ENCODE measurements at places on chromosomes 11 and 22.

GRCh38 chr22:46918197-46918596 lies 155.7 kb downstream of the TBC1D22A start:
- no peak for DNase-seq

DNA sequence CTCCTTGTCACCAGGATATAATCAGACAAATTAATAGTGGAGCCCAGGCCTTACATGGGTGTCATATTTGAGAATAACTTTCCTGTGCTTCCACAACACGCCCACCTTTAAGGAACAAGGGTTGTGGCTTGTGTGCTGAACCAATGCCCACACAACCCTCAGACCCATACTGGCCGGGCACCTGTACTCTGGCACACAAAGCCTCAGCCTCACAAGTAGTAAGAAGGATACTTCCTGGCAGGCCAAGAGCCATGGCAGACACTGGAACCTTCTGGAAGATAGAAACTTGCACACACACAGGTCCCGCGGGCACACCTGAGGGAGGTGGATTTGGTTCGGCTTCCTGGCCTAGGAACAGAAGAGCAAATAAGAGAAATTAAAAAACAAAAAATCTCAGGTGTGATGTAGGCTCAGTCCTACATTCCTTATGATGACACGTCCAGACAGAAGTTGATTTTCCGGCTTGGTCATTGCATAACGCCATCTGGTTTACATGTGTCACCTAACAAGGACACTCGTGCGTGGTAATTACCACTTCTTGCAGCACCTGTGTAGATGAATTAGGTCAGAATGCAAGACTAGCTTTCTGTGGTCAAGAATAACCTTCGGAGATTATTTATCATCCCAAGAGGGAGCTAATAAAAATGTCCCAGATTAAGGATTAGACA lies 5.8 kb upstream of the BRD1 start:
- no peak for DNase-seq

DNA sequence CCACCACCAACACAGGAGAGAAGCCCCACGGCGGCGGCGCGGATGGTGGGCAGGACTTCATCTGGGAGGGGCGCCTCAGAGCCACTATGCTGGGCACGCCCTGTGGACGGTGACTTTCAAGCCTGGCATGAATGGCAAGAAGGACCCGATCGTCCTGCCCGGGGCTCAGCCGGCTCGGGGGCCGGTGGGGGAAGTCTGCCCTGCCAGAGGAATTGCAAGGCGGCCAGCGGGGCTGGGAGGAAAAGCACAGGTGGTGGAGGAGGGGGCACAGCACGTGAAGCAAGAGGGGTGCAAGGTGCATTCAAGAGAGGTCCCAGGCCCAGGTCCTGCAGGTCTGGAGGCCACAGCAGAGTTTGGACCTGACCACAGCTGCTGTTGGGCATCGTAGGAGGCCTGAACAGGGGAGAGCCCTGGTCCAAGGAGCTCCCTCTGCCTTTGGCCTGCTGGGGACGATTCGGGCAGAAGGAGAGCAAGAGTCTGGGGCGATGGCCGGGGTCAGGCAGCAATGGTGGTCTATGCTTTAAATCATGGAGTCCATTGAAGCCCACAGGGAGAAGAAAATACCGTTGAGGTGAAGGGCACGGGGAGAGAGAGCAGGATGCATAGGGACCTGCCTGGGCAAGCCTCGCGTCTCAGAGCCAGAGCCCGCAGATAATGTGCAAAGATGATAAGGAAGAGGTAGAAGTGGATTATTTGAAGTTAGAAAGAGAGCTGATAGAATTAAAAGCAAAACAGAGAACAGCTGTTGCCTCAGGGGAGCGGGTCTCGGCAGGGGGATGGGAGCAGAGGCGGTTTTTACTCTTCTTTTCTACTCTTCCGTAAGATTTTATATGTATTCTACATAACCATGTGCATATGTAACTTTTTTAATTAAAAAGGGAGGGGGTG lies 82.6 kb upstream of the SHISAL1 start:
- DNase-seq = no peak

DNA sequence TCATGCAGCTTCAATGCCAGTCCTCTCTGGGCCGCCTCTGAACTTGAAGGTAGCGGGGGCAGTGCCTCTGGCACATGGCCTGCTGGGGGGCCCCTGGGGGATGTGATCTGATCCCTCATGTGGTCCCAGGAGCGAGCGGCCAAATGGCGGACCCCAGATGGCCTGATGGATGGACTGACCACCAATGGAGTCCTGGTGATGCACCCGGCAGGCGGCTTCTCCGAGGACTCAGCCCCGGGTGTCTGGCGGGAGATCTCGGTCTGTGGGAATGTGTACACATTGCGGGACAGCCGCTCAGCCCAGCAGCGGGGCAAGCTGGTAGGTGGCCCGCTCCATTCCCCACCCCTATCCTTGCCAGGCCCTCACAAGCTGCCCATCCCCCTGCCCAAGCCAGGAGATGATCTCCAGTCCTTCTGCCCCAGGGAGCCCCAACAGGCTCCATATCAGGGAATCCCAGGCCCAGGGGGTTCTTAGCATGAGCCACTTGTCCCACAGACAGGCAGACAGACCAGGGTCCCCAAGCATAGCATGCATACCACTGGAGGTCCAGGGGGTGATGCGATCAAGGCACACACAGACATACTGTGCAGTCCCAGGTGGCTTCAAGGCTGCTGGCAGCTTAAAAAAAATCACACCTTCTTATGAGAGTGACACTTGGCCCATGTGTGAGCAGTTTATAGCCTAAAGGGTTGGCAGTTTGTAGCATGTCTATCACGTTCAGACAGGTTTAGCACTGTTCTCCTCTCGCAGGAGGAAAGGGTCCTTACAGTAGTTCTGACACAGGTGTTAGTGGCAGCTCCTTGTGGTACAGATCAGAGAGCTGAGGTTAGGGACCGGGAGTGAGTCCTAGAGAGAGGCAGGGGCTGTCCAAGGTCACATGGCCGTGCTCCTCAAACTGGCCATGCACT lies 6.4 kb upstream of the DPP3 start:
- no peak for DNase-seq

DNA sequence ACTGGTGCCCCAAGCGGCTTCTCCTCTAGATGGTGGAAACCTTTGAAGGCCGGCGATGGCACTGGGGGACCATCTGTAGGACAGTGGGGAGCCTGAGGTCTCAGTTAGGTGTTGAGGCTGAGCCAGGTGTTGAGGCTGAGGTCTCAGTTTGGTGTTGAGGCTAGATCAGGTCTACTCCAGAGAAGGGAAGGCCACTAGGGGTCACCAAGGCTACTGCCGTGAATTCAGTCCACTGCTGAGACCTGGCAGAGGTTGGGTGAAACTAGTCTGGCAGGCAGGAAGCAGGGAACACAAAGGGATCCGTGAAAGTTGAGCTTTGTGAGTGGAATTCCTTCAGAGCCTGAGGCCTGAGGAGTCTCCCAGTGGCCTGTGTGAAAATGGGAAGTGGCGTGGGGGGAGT lies 123.8 kb upstream of the FGF3 start:
- peak; percentile 56 for DNase-seq

- no peak for DNase-seq
These were observed 5.0 kb downstream of the ASCL2 start for GRCh38 chr11:2265396-2265795.

- no peak for DNase-seq
These were observed 614 bp upstream of the ASCL2 start for GRCh38 chr11:2271077-2271326.

DNA sequence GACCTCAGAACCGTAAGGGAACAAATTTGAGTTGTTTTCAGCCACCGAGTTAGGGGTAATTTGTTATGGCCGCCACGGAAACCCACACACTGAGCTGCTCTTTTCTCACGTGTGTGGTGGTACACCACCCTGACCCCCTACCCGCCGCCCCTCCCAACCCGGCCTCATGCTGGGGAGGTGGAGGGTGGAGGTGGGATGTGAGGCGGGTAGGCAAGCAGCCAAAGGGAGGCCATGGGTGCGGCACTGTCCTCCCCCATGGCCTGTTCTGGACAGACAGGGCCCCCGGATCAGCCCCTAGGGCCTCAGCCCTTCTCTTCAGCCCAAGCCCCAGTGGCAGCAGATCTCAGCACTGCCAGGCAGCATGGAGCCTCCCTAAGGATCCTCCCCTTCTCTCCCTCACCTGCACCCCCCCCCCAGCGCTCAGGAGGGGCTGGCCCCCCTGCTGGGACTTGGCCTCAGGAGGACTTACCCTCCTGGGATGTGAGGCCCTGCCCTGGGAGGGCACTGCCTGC lies 7.9 kb downstream of the PRR5 start:
- DNase-seq = no peak

Data from EH (cell line).